ENCODE measurements at places on chromosomes 1 and 21. TPM values are rescaled to one million over a fixed set of nuclear protein-coding genes. Genes with fewer than 3 reads are reported as not detected.
A peak's percentile ranks its signal among the peaks of the same experiment; 100 is the strongest.

- no peaks in the 10 kb centered on the region for H3K4me1 ChIP-seq
- no peaks in the 10 kb centered on the region for H3K36me3 ChIP-seq
- no peak overlapping the region for H3K27ac ChIP-seq
- no peaks in the 10 kb centered on the region for H3K27me3 ChIP-seq
- no peak for DNase-seq
- H3K4me3 ChIP-seq = no peak overlapping the region
Measured at GRCh38 chr1:52210044-52210443, 68.2 kb downstream of the ZFYVE9 start.

DNA sequence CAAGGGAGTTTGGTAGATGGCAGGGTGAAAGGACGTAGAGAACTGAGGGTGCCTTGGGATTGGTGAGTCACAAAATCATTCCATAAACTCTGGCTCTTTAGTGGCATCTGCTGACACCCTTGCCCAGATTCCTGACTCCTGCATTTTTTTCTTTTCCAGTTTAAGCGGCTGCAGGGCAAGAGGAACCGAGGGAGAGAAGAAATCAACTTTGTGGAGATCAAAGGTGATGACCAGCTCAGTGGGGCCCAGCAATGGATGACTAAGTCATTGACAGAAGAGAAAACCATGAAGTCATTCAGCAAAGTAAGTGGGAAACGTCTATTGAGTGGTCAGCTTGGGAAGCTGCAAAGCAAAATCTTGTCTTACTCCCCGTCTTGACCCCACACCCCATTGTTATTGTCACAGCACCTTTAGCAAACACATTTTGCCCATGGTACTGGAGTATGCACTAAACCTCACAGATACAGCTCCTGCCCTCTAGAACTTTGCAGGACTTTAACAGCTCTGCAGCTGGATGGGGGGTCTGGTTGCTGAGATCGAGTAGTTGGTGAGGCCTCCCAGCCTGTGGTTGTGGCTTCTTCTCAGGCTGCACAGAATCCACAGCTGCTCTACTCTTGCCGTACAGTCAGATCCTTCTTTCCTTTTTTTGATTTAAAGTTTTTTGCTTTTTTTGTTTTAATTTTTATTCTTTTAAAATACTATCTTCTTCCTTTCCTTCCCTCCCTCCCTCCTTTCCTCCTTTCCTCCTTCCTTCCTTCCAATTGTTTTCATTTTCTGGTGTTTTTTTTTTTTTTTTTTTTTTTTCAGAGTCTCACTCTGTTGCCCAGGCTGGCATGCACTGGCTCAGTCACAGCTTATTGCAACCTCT lies 21.9 kb downstream of the SH2D2A start:
- no peak overlapping the region for H3K27ac ChIP-seq
- H3K4me3 ChIP-seq = no peak overlapping the region
- H3K27me3 ChIP-seq = no peaks in the 10 kb centered on the region
- DNase-seq = no peak
- H3K4me1 ChIP-seq = no peaks in the 10 kb centered on the region
- peaks cover 96% of the 10 kb centered on the region for H3K36me3 ChIP-seq

- no peaks in the 10 kb centered on the region for H3K36me3 ChIP-seq
- H3K4me3 ChIP-seq = no peak overlapping the region
- H3K4me1 ChIP-seq = no peaks in the 10 kb centered on the region
- no peak overlapping the region for H3K27ac ChIP-seq
- no peaks in the 10 kb centered on the region for H3K27me3 ChIP-seq
- no peak for DNase-seq
Measured at GRCh38 chr1:79945391-79945790, 938.9 kb upstream of the ADGRL4 start.

- no peak overlapping the region for H3K4me3 ChIP-seq
- H3K27me3 ChIP-seq = peaks cover 24% of the 10 kb centered on the region
- H3K4me1 ChIP-seq = no peaks in the 10 kb centered on the region
- no peaks in the 10 kb centered on the region for H3K36me3 ChIP-seq
Measured at GRCh38 chr1:34520111-34520510, 234.7 kb upstream of the GJB5 start.

GRCh38 chr21:14844001-14844400 lies 220.8 kb downstream of the NRIP1 start:
- H3K4me1 ChIP-seq = no peaks in the 10 kb centered on the region
- no peak overlapping the region for H3K27ac ChIP-seq
- H3K4me3 ChIP-seq = no peak overlapping the region
- H3K36me3 ChIP-seq = no peaks in the 10 kb centered on the region

- H3K27me3 ChIP-seq = no peaks in the 10 kb centered on the region
- H3K27ac ChIP-seq = peak overlapping the region; percentile 78
- DNase-seq = peak; percentile 80
- peak overlapping the region; percentile 54 for H3K4me3 ChIP-seq
- peaks cover 24% of the 10 kb centered on the region for H3K4me1 ChIP-seq
Measured at GRCh38 chr1:16218014-16218673, 5.7 kb upstream of the ARHGEF19 start.

DNA sequence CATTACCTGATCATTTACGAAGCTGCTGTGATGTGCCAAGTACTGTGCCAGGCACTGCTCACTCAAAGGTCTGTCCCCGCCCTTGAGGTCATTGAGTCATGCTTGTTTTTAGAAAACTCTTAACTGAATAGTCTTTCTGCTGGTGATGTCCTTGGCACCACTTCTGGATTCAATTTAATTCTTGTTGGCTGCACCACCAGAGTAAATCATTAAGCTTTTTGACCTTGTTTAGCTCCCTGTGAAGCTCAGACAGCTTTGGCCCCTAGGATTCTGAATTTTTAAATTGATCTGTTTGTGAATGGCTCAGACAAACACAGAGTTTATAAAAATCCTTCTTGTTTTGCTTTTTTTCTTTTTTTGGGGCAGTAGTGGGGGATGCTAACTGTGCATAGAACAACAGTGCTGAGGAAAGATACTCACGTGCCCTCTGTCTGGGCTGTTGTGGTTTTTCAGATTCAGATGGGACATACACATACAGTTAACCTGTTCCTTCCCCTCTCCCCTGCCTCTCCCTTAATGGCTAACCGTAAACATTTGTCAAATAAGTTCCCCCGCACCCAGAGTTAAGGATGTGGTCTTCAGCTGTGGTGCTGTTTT lies 67.6 kb downstream of the MTR start:
- no peak overlapping the region for H3K4me3 ChIP-seq
- H3K36me3 ChIP-seq = peaks cover 72% of the 10 kb centered on the region
- H3K4me1 ChIP-seq = no peaks in the 10 kb centered on the region

GRCh38 chr1:154747740-154748404 lies 122.2 kb downstream of the KCNN3 start:
- H3K4me1 ChIP-seq = peaks cover 15% of the 10 kb centered on the region
- no peak overlapping the region for H3K4me3 ChIP-seq
- peaks cover 4% of the 10 kb centered on the region for H3K27me3 ChIP-seq
- no peak for DNase-seq

DNA sequence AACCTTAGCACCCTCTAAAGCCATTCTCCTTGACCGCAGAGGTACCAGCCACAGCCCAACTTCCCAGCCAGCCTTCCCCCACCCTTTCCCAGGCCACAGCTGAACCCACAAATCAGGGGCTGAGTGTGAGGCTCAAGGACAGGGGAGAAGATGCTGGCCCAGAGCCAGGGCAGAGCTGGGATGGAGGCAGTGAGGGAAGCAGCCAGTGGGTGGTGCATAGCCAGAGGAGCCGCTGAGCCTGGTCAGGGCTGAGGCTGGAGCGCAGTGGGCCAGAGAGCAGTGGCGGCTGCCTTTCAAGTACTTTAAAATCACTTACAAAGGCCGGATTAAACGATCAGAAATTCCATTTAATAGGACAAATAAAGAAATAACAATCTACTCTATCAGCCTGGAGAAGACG lies 36.3 kb downstream of the DMAP1 start:
- H3K27me3 ChIP-seq = no peaks in the 10 kb centered on the region
- DNase-seq = no peak
- no peak overlapping the region for H3K4me3 ChIP-seq
- no peak overlapping the region for H3K27ac ChIP-seq
- peaks cover 8% of the 10 kb centered on the region for H3K36me3 ChIP-seq
- no peaks in the 10 kb centered on the region for H3K4me1 ChIP-seq

- no peak overlapping the region for H3K4me3 ChIP-seq
- H3K4me1 ChIP-seq = no peaks in the 10 kb centered on the region
- no peaks in the 10 kb centered on the region for H3K36me3 ChIP-seq
Measured at GRCh38 chr1:150777544-150777943, 12.0 kb upstream of the CTSS start.

GRCh38 chr1:201515895-201516294 lies 9.0 kb upstream of the CSRP1 start:
- H3K4me3 ChIP-seq = no peak overlapping the region
- H3K36me3 ChIP-seq = no peaks in the 10 kb centered on the region
- no peak overlapping the region for H3K27ac ChIP-seq
- DNase-seq = no peak
- H3K4me1 ChIP-seq = peaks cover 26% of the 10 kb centered on the region
- H3K27me3 ChIP-seq = no peaks in the 10 kb centered on the region

The ALX3 gene
- total RNA-seq = 0.49 TPM

The FCRL2 gene
- not detected for total RNA-seq

The RGS4 gene
- not detected for total RNA-seq

The SPRR3 gene
- not detected for total RNA-seq

The PLCH2 gene
- 104 TPM for total RNA-seq

The KRTAP19-1 gene
- total RNA-seq = 8.7 TPM

The NID1 gene
- total RNA-seq = 32.2 TPM

All from suprapubic skin (tissue), 4 donors.